Stimulated activated naive CD4-positive, alpha-beta T cell treated with Interleukin-2 at 50 U/mL for 16 hours (primary cell): ENCODE measurements at places on chromosomes 3 and 15.

DNA sequence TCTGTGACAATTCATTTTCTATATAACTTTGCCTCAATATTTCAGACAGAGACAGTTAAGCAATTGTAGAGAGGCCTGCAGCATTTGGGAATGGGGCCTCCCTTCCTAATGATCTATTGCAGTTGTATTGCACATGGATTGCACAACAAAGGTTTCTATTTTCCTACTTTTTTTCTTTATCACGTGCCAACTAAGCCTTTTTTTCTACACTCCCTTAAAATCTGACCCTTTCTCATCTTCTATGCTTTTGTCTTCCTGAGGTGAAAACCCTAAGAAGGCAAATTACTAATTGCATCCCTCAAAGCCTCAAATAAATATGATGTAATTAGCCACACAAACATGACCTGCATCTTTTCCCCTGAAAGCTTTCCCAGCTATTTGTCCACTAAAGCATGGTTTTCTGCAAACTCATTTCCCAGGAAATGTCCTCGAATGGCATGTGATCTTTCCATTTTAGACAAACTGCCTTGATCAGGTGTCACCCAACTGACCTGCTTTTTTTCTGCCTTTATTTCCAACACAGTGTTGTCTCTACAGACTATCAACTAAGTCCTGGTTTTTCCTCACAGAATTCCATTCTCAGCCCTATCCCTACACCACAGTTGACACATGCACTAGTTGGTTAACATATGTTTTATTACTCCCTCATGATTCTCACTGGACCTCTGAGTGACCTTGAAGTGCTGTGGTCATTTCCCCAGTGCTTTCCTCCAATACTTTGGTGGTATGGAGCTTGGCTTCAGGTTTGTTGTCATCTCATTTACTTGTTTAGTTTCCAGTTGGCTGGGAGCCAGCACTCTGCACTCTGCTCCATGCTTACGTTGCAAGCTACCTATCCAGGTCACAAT lies 31.9 kb upstream of the TSC22D2 start:
- no peak for DNase-seq

DNA sequence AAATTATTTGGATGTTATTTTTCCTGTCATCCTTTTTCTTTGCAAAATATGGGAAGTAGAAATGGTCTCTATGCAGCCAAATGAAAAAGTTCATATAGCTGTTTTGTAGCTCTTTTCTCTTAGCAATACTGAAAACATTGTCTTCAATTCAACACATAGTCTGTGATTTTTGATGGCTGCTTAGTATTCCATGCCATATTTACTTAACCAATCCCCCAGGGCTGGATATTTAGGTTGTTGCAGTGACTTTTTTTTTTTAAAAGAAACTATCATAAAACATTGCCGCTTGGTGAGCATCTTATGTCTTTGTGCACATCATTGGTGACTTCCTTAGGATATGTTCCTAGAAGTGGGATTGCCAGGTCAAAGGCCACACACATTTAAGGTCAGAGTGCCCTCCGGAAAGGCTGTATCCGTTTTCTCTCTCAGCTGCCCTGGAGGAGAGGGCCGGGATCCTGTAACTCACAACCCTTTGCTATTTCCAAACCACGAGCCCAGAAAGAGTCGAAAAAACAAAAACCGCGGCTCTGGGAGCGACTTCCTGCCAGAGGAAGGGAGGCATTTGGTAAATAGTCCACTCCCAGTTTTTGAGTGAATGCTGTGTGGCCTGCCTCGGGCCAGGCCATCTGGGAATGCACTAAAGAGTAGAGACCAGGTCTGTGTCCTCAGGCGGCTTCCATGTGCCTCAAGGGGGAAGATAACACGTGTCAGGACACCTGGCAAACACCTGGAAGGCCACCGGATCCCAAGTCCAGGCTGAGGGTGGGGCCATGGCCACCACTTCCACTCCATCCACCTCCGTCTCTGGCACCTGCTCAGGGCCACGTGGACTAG lies 41.9 kb downstream of the SMAD6 start:
- DNase-seq, result no peak

DNA sequence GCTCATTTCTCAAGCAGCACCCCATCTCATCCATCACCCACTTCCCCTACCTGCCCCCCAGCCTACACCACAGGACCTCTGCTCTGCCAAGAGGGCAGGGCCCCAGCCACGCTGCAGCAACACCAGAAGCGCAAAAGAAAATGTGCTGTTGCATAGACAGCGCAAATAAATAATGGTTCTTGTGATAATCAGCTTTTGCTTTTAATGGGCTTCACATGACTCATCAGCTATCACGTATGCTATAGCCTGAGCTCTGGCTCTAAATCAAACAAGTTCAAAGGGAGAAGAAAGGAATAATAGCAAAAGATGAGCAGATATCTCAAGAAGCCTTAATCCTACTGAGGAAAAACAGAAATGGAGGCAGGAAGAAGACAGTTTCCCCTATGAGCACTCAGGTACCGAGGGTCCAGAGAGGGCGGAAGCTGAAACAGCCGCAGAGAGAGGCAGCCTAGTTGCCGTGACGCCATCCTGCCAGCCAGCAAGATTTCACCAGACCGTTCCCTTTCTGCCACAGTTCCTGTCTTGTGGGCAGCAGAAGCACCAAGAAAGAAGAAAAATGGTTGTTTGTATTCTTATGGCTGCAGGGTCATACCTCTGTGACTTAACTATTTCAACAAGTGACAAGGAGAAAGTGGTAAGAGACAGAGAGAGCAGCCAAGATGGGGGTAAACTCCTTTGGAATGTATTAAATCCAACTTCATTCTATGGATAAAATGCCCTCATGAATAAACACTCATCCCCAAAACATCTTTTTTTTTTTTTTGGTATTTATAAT lies 22.0 kb downstream of the RAB27A start:
- peak; percentile 52 for DNase-seq

DNA sequence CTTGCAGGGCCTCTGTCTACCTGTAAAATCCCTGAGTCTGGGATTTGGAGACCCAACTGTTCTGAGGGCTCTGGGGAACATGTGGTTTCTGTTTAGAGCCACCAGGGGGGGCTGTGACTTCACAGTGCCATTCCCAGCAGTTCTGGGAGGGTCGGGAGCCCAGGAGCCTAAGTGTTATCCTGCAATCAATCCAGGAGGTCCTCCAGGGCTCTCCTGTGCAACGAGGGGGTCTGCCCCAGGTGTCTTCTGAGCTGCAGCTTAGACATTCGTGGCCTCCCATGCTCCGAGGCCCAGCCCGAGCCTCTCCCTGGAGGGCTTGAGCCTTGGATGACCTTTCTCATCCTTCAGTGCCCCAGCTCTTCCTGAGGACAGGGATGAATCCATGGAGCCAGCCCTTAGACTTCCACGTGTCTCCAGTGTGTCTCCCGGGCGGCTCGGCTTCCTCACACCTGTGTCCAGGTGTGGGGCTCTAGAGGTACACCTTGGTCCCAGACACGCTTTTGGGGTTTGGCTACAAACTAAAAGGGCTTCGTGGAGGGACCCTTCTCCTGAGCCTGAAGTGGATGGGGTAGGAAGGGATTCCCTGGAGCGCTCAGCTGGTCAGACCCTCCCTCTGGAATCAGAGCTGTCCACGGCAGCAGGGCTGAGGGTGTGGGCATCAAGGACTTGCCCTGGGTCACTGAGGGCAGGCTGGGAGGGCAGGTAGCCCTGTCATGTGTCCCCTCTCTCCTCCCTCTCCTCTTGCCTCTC lies 20.3 kb upstream of the ABTB1 start:
- peak; percentile 4 for DNase-seq

GRCh38 chr3:10173095-10173925 lies 8.6 kb downstream of the IRAK2 start:
- no peak for DNase-seq

DNA sequence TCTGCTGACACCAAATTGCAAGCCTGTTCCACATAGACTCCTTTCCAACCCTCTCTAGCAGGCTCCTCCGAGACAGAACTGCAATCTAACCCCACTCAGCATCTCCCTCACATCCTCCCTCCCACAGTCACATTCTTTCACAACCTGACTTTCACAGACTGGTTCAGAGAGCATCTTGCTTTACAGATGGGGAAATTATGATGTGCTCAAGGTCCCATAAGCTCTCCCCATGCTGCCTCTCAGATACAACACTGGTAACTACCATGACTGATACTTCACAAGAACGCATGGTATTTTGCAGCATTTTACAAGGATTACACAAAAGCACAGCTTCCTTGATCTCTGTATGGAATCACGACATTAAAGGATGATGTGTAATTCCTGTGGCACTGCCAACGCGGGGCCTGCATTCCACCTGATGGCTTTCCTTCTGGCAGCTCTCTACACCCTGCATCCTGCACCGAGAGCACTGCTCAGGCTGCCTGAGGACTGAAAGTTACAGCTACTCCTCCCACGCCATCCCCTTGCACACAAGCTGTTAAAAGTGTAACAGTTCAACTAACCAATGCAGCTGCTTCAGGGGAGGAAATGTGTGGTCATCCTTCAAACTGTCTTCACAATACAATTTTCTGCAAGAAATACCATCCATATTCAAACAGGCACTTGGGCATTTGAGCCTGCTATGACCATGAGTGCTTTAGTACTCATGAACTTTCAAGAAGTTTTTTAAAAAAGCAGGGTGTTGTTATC lies 27.6 kb downstream of the TBC1D2B start:
- DNase-seq, result peak; percentile 64

DNA sequence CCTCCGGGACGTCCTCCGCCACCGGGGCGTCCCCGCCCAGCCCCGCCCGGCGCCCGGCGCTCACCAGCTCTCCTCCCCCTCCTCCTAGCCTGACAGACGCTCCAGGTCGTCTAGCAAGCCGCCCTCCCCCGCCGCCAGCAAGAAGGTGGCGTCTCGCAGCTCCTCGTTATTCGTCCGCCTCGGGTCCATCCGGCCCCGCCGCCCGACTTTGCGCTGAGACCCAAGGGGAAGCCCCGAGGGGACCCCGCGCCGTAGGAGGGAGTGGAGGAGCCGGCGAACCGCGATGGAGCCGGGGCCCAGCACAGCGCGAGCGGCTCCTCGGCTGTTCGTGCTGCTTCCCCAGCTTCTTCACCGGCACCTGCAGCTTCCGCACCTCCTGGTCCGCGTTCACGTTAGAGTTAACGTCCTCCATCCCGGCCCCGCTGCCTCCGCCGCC lies 26.3 kb upstream of the MTHFS start:
- peak; percentile 72 for DNase-seq

DNA sequence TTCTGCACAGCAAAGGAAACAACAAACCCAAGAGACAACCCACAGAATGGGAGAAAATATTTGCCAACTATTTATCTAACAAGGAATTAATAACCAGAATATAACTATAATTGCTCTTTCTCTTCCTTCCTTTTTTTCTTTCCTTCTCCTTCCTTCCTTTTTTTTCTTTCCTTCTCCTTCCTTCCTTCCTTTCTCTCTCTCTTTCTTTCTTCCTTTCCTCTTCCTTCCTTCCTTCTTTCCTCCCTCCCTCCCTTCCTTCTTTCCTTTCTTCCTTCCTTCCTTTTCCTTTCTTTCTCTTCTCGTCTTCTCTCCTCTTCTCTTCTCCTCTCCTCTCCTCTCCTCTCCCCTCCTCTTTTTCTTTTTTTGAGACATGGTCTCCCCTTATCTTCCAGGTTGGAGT lies 345.4 kb upstream of the ARRDC4 start:
- DNase-seq, result no peak

- DNase-seq, result no peak
These were observed 74.2 kb downstream of the MAGEF1 start for GRCh38 chr3:184637705-184638104.

DNA sequence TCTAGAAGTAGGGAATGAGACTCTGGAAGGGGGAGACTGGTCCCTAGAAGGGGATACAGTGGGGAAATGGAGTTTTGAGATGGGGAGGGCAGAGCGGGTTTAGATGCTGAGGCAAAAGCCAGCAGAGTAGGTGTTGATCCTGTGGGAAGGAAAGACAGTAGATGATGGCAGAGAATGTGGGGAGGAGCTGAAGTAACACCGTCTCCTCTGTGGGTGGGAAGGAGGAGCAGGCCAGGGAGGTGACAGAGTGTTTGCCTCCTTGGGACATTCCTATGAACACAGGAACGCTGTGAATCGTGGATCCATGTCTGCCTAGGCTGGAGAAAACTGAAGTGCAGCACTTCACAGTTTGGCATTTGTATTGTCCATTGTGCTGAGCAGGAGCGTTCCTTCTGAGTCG lies 20.4 kb downstream of the GRK7 start:
- DNase-seq, result no peak

GRCh38 chr3:125240496-125240895 lies 27.9 kb upstream of the SLC12A8 start:
- DNase-seq, result no peak

DNA sequence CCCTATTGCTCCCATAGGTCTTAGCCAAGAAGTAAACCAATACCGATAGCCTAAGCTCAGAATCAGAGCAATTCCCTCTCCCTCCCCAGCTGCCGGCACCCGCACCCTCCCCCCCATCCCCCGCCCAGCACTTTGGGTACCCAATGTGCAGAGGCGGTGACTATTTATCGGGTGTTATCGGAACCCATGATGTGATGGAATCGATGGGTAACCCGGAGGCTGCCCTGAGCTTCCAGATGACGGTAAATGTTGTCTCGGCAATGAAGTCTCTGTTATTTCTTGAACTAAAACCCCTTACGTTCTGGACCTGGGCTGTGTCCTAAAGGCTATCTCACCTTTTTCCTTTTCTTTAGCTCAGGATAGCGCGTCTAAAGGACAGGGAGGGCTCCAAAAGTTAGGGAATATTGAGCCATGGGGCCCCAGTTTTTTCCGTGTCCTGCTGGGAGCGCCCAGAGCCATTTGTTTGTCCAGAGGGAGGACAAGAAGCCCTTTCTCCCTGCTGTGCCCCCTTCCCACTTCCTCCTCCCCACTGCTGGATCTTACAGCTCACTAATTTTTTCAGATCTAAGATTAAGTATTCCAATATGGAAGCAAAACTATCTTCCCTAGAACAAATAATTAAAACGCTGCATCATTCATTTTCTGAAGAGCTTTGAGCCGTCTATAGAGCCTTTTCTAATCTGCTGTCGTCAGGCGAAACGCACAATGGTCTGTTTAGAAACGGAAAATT lies 1.5 kb downstream of the SLITRK3 start:
- DNase-seq, result no peak

DNA sequence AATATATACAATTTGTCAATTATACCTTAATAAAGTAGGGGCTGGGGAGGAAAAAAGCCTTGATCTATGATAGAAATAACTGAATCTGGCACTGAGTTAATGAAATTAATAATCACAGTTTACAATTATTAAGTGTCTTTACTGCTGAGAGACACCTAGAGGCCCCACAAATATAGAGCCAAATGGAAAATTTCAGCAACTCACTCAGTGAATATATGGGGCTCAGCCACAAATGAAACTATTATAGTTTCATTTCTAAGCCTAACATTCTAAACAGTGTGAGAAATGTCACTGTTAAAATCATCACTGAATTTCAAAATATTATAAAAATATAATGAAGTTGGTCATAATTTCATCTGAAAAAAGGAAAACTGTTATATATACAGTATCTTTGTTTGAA lies 40.3 kb downstream of the GNB4 start:
- no peak for DNase-seq
